Left lobe of liver (tissue), 2 donors: ENCODE measurements at places on chromosomes 4 and X.

GRCh38 chr4:156795727-156796126, 175.9 kb downstream of the PDGFC start:
- DNase-seq, result no peak

- no peak for DNase-seq
Measured at GRCh38 chrX:19487520-19488200, 27.6 kb downstream of the MAP3K15 start.

GRCh38 chrX:2512501-2512900, 11.7 kb upstream of the DHRSX start:
- no peak for DNase-seq

DNA sequence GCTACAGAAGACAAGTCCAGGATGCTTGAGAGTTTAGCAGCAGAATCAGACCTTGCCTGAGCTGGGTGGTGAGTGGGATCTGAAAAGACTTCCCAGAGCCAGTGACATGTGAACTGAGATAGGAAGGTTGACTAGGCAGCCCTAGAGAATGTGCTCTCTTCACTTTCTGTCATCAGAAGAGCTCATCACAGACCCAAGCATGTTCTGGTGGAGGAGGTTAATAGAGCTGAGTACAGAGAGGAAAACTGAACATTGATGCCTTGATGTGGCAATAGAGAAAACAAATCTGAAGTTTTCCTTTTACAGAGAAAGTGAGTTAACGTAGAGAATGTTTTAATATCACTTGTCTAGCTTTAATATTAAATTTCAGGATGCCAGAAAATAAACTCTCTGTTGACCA, 17.1 kb downstream of the ADGRL3 start:
- DNase-seq, result no peak

DNA sequence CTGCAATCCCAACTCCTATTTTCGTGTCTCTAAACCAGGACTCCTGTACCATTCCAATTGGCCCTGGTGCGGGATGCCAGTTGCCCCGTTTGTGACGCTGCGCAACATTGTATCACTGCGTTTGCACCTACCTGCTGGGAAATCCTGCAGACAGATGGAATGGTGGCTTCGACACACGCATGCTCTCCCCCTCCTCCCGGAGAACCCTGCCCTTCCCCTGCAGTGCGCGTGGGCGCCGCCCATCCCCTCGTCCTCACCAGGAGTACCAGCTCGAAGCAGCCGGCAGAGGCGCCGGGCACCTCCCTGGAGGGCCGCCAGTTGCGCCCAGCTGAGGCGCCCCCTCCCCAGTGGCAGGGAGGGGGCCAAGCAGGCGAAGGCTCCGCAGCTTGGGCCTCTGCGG, 1.4 kb downstream of the DGKK start:
- DNase-seq, result no peak

DNA sequence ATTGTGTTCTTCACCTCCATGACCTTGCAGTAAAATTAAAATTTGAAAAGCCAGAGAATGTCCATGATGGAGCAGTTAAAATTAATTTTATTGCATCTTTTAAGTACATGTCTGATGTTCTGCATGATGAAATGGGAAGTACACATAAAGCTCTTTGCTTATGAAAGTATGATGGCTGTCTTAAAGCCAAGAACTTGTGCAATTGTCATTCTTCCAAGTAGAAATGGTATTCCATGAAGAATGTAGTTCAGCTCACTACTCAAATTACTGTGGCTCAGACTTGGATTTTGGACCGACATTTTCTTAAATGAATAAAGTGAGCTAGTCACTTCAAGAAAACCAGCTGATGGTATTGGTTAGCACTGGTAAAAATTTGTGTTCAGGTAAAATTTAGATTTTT, 161.7 kb upstream of the CXCL13 start:
- DNase-seq, result no peak

GRCh38 chrX:1392376-1393068, 609 bp upstream of the SLC25A6 start:
- peak; percentile 65 for DNase-seq

GRCh38 chrX:124257924-124258702, 74.3 kb upstream of the TEX13D start:
- no peak for DNase-seq

DNA sequence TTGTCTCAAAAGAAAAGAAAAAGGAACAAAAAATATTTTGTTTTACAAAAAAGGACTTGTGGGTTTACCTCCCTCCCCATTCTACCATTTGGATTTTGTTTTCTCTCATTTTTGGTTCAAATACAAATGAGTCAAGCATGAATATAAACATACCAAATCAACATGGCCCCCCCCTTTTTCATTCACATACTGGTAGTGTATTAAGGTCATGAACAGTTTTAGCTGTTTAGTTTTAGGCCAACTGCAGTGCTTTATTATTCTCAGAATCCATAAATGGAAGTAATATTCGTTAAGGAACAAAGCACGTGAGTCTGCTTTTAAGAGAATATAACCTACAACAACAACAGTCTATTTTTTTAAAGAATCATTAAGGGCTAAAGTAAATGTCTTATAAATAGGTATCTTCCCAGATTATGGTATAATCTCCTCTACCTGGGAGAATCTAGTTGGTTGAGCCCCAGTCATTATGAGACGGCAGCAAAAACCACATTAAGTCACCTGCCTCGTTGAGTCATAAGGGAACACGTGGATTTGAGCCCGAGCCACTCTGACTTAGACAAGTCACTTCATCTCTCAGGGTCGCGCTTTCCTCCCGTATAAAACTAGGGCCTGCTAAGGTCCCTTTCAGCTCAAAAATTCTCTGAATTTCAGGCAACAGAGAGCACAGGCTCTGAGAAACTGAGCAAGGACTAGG, 26.7 kb downstream of the BCLAF3 start:
- no peak for DNase-seq

DNA sequence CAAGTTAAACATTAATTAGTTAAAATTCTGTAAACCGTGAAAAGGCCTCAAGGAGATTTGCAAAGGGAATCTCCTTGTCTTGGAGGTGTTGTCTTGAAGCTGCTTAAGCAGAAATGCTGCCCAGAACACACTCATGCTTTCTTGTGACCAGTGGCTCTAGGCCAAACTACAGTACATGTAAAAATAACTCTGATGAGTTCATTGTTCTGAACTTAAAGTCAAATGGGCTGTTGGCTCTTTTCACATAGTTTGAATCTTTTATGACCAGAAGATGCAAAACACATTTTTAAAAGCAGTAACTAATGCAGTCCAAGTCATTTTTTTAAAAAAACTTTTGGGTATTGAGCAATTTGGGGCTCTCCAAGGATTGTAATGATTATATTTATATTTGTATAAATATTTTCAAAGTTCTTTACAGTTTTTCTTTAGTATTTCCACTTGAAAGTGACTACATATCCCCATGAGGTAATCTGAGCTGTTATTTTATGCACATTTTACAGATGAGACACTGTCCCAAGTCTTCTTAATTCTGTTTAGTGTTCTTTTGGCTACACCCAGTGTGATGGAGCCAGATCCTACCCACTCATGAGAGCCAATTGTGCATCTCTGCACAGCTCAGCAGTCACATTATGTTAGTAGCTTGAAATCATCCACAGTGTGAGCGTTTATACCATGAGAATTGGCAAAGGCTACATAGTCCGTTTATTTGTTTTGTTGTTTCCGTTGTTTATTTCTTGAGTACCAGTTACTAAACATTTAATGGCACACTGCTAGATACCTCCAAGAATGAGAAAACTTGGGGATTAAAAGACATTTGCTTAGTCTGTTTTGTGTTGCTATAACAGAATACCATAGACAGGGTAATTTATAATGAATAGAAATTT, 112.8 kb upstream of the ATXN3L start:
- DNase-seq, result no peak

- DNase-seq, result no peak
Measured at GRCh38 chr4:189090174-189090814, 850.4 kb upstream of the FRG1 start.

GRCh38 chr4:44985152-44985551, 258.8 kb upstream of the GNPDA2 start:
- DNase-seq, result no peak

DNA sequence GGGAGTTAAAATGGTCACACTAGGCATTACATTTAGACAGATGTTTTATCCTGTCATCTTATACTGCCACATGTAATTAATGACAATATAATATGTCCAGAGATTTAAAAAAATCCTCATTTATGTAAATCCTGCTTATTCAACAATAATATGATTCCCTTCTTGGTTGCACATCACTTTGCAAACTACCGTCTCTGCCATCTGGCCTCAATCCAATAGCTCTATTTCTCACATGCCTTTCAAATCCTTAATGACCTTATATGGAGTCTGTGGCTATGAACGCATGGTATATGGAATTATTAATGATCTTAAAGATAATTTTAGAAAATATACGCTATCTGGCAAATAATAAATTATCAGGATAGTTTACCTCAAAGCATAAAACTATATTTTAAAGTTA, 144.5 kb downstream of the NPNT start:
- no peak for DNase-seq

DNA sequence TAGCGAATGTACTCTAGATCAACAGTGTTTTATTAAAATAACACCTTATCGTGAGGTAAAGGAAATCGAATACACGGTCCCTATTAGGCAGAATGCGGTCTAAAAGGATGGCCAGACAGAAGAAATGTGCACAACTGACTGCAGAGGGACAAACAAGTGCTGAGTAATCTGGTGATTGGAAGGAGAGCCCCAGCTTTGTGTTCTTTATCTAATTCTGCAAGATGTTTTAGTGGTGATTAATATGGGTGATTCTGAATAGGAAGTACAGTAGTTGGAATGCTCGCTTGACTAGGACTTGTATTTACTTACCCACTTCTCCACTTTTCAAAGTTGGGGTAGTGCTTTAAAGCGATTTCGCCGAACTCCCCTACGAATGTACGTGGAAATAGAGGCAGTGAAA, 1.2 kb downstream of the WDR44 start:
- no peak for DNase-seq

GRCh38 chr4:25590171-25590570, 65.5 kb upstream of the SLC34A2 start:
- no peak for DNase-seq

DNA sequence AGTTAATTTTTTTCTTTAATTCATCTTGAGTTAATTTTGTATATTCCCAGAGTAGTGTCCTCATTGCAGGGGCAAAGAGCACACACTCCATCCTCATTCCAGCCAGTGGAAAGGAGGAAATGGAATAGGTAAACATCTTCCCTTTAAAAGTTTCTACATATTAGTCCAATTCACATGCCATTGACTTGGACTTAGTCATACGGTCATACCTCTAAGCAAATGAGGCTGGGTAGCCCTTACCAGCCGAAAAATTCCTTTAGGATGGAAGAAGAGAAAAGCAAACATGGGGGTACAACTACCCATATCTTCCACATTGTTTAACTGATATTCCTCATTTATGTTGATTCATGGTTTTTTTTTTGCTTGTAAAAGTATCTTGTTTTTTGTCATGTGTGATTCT, 37.4 kb upstream of the NDP start:
- no peak for DNase-seq

DNA sequence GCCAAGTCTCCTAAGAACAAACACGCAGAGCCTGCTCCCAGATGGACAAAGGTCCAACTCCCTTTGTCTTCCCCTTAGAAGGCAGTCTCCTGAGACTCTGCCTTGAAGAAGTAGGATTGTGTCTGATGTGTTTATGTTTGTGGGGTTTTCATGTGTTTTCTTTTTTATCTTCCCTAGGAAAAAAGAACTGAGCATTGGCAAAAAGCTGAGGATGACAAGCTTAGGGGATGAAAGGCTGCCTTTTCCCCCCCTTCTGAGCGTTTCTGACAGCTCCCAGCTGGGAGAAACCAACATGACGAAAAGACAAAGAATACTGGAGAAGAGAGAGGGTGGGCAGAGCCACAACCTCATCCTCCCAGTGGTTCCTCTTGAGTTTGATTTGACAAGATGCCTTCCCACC, 181.1 kb downstream of the EVC2 start:
- no peak for DNase-seq

DNA sequence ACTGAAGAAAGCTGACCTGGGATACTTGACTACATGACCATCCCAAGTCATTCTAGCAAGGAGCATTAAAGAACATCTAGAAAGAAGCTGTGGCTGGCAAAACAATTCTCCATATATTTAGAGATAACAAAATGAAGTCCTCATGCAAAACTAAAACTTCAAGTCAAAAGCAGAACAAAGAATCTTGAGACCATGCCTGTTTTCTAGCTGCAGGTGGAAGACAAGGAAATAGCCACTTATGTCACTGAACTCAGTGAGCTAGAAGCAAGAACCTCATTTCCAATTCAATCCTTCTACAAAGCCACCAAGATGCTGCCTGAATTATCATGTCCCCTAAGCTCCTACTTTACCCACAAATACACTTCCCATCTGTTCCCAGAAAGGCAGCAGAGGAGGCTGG, 13.8 kb downstream of the USP46 start:
- DNase-seq, result no peak

- no peak for DNase-seq
Measured at GRCh38 chrX:31057691-31058090, 14.2 kb downstream of the FTHL17 start.

GRCh38 chrX:386239-386767, 404 bp downstream of the PPP2R3B start:
- DNase-seq, result no peak

DNA sequence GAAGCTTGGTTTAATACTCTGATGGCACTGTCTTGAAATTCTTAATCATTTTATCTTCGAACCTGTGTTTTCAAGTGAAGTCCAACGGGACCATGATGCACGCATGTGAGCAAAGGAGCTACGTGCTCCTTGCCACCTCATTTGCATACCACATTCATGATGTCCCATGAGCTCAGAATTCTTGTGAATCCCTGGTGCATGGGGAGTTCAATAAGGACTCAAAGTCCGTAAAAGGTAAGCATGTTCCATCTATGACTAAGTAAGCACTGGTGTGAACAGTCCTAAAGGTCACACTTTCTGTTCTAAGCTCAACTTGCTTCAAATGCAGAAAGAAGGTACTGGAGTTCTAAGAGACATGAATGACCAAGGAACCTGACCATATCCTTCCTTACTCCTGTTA, 13.1 kb upstream of the GPM6B start:
- no peak for DNase-seq

- DNase-seq, result no peak
Measured at GRCh38 chr4:119026662-119027444, 108.8 kb upstream of the MYOZ2 start.

- no peak for DNase-seq
Measured at GRCh38 chr4:475962-476361, 23.0 kb downstream of the ZNF721 start.
